Heart left ventricle (tissue), 16 donors: ENCODE measurements at places on chromosomes 3 and 15. TPM values are rescaled to one million over a fixed set of nuclear protein-coding genes. Genes with fewer than 3 reads are reported as not detected.

Gene GLDN
- 7.2 TPM for total RNA-seq

Gene PATL2
- total RNA-seq, result not detected

Gene EFHB
- total RNA-seq, result 1.6 TPM

Gene VIPR1
- total RNA-seq, result 3.2 TPM

Gene SCAMP2
- total RNA-seq, result 50.7 TPM

- H3K36me3 ChIP-seq, result no peaks in the 10 kb centered on the region
- DNase-seq, result no peak
- H3K4me3 ChIP-seq, result no peak overlapping the region
- H3K27me3 ChIP-seq, result no peaks in the 10 kb centered on the region
- no peak overlapping the region for H3K27ac ChIP-seq
Measured at GRCh38 chr3:95521396-95521795, 1293.0 kb upstream of the EPHA6 start.

DNA sequence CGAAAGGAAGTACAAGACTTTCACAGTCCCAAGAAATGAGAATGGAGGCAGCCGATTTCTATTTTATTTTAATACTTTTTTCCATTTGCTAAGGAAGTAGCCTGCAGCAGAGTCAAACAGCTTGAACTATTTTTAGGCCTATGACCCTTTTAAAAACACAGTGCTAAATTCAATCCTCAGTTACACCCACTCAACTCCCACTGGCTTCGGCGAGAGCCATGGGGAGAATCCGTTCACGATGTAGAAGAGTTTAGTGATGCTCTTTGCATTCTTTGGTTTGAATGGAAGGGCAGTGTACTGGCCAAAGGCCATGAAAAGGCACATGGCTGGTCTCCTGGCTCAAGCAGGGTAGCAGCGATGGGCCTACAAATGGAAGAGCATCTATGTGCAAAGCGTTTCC, 343.5 kb downstream of the FOXP1 start:
- peaks cover 55% of the 10 kb centered on the region for H3K4me1 ChIP-seq

GRCh38 chr3:176296066-176296597, 901.1 kb downstream of the TBL1XR1 start:
- no peak overlapping the region for H3K4me3 ChIP-seq
- H3K4me1 ChIP-seq, result no peaks in the 10 kb centered on the region
- no peaks in the 10 kb centered on the region for H3K36me3 ChIP-seq
- H3K27ac ChIP-seq, result no peak overlapping the region

- no peaks in the 10 kb centered on the region for H3K4me1 ChIP-seq
- H3K4me3 ChIP-seq, result no peak overlapping the region
- no peak overlapping the region for H3K27ac ChIP-seq
- DNase-seq, result peak; percentile 39
- no peaks in the 10 kb centered on the region for H3K27me3 ChIP-seq
Measured at GRCh38 chr3:118628704-118629341, 405.8 kb downstream of the IGSF11 start.

DNA sequence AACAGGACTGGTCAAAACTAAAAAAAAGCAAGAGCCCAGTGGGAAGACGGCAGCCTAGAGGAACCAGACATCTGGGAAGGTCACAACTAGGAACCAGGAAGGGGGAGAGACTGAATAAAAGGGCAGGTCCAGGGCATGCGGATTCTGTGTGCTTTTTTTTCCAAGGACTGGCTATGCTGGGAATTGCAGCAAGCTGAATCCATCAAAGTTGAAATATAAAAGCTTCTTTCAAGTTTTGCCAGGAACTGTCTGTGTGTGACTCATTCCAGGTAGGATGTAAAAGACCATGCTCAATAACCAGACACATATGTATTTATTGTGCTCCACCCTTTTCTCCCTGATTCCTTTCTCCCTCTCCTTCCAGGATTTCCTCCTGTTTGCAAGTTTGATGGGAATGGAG, 47.9 kb upstream of the CCDC80 start:
- no peak overlapping the region for H3K4me3 ChIP-seq
- H3K27me3 ChIP-seq, result no peaks in the 10 kb centered on the region
- no peaks in the 10 kb centered on the region for H3K36me3 ChIP-seq
- no peak for DNase-seq
- no peak overlapping the region for H3K27ac ChIP-seq

- H3K4me1 ChIP-seq, result no peaks in the 10 kb centered on the region
- no peak overlapping the region for H3K27ac ChIP-seq
- peak overlapping the region; percentile 42 for H3K4me3 ChIP-seq
Measured at GRCh38 chr3:151276687-151277042, 1.7 kb downstream of the P2RY14 start.

- H3K4me1 ChIP-seq, result peaks cover 30% of the 10 kb centered on the region
- no peaks in the 10 kb centered on the region for H3K36me3 ChIP-seq
- no peak overlapping the region for H3K4me3 ChIP-seq
- no peak for DNase-seq
- no peaks in the 10 kb centered on the region for H3K27me3 ChIP-seq
Measured at GRCh38 chr3:101381809-101382208, 61.4 kb upstream of the IMPG2 start.

DNA sequence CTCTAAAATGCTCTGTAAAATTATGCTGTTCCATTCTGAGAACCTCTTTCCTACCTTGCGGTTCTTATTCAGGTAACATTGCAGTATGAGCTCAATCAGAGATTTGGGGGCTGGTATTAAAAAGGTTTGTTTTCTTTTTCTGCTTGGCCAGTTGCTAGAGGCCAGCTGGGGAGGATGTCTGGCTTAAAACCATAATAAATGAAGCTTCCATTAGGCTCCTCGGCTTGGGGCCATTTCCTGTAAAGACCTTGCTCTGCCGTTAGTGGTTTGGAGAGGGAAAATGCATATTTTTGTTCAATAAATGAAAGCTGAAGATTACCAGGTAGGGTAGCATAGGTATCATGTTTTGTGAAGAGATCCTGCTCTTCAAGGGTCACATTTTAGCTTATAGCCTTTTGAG, 55.2 kb downstream of the MCTP2 start:
- H3K4me3 ChIP-seq, result no peak overlapping the region
- H3K4me1 ChIP-seq, result no peaks in the 10 kb centered on the region
- no peaks in the 10 kb centered on the region for H3K27me3 ChIP-seq

DNA sequence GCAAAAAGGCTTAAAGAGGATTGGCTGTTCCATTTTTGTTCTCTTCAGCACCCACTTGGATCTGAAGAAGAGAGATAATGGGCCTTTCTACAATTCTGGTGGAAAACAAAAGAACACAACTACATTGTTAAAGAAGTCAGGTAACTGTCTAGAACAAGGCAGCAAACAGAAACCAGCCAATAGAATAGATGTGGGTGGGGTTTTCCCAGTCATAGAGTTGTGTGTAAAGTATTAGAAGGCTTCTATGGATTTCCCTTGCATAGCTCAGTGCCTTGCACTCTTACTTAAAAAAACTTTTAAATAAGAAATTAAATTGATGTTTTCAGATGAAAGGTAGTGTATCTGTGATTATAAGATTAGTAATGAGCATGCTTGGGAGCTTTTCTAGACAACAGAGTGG, 462.7 kb upstream of the ATP11B start:
- no peaks in the 10 kb centered on the region for H3K4me1 ChIP-seq
- no peaks in the 10 kb centered on the region for H3K36me3 ChIP-seq
- H3K4me3 ChIP-seq, result no peak overlapping the region
- no peaks in the 10 kb centered on the region for H3K27me3 ChIP-seq
